Liver (tissue), 10 donors: ENCODE measurements at places on chromosomes 4 and X. TPM values are rescaled to one million over a fixed set of nuclear protein-coding genes. Genes with fewer than 3 reads are reported as not detected.

CDX4 gene
- not detected for total RNA-seq

LONRF3 gene
- 6.7 TPM for total RNA-seq

- no peaks in the 10 kb centered on the region for H3K27me3 ChIP-seq
- no peak for DNase-seq
These were observed 29.7 kb upstream of the IL9R start for GRCh38 chrX:155967653-155968325.

GRCh38 chr4:108690738-108691137 is 40.3 kb downstream of the OSTC start:
- no peaks in the 10 kb centered on the region for H3K36me3 ChIP-seq
- peaks cover 33% of the 10 kb centered on the region for H3K4me1 ChIP-seq
- no peak overlapping the region for H3K4me3 ChIP-seq
- no peaks in the 10 kb centered on the region for H3K27me3 ChIP-seq
- no peak for DNase-seq
- no peak overlapping the region for H3K27ac ChIP-seq

DNA sequence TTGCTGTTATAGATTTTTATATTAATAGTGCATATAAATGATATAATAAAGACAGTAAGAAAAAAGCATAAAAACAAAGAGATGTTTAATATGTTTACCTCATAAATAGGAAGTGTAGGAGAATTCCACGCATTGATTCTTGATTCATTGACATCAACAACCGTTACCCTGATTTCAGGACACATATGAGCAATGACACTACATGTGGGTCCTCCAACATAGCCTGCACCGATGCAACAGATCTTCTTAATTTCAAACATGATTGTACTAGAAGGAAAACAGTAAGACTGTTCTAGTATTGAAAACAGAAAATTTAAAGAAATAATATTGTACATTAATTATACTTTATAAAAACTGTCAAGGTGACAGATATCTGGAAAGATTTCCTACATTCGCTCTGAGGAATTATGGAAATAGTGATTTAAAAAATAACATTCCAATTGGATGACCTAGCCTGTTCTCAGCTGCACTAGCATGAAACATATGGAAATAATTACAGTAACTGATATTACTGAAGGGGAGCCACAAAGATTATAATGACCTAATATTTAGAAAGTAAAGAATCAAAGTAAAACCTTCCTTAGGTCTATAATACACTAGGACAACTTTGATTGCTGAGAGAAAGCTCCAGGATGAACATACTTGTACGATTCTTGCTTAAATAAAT is 5.9 kb downstream of the UGDH start:
- H3K27ac ChIP-seq, result no peak overlapping the region
- no peak overlapping the region for H3K4me3 ChIP-seq
- H3K4me1 ChIP-seq, result peaks cover 12% of the 10 kb centered on the region

DNA sequence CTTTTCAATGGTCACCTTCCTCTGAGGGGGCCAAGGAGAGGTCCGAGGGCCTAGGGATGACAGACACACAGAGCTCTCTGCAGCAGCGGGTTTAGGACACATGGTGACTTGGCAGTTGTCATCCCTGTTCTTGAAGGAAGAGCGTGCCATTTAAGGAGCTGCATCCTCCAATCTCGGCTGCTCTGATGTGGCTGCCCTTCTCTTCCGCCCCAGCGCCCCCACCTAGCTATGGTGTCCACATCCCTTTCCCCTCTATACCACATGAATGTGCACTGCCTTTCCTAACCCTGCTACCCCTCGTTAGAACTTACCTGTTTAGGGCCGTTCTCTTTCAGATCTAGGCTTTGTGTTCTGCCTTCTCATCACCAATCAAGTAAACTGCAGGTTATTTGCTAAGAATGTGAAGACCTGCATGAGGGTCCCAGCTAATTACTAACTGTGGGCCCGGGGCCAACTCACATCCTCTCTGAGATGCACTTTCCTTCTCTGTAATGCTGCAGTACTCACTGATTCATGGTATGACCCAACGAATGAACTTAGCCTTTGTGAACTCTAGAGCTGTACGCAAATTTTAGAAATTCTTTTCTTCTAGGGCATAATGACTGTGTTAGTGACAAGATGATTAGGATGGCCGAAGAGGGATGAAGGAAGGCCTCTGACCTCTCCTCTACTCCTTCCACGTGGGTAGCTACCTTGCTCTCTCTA is 38.2 kb downstream of the CHST7 start:
- H3K4me1 ChIP-seq, result no peaks in the 10 kb centered on the region
- H3K4me3 ChIP-seq, result no peak overlapping the region
- H3K27ac ChIP-seq, result no peak overlapping the region
- no peak for DNase-seq

GRCh38 chrX:21645886-21646285 is 12.2 kb downstream of the KLHL34 start:
- H3K4me1 ChIP-seq, result no peaks in the 10 kb centered on the region
- H3K4me3 ChIP-seq, result no peak overlapping the region
- no peaks in the 10 kb centered on the region for H3K36me3 ChIP-seq

GRCh38 chr4:38290366-38290765 is 330.2 kb downstream of the PTTG2 start:
- DNase-seq, result no peak
- H3K27me3 ChIP-seq, result no peaks in the 10 kb centered on the region
- H3K27ac ChIP-seq, result no peak overlapping the region
- no peaks in the 10 kb centered on the region for H3K36me3 ChIP-seq
- no peaks in the 10 kb centered on the region for H3K4me1 ChIP-seq
- no peak overlapping the region for H3K4me3 ChIP-seq
